ENCODE measurements at places on chromosomes 5 and 9. TPM values are rescaled to one million over a fixed set of nuclear protein-coding genes. Genes with fewer than 3 reads are reported as not detected.

The SLC44A1 gene
- 49.3 TPM for total RNA-seq

The SLC36A3 gene
- not detected for total RNA-seq

The GRM6 gene
- not detected for total RNA-seq

The CMYA5 gene
- total RNA-seq, result 0.30 TPM

- H3K36me3 ChIP-seq, result no peaks in the 10 kb centered on the region
- no peak overlapping the region for H3K27ac ChIP-seq
- no peak for DNase-seq
Observed at GRCh38 chr5:146765089-146765832, 113.3 kb downstream of the PPP2R2B start.

DNA sequence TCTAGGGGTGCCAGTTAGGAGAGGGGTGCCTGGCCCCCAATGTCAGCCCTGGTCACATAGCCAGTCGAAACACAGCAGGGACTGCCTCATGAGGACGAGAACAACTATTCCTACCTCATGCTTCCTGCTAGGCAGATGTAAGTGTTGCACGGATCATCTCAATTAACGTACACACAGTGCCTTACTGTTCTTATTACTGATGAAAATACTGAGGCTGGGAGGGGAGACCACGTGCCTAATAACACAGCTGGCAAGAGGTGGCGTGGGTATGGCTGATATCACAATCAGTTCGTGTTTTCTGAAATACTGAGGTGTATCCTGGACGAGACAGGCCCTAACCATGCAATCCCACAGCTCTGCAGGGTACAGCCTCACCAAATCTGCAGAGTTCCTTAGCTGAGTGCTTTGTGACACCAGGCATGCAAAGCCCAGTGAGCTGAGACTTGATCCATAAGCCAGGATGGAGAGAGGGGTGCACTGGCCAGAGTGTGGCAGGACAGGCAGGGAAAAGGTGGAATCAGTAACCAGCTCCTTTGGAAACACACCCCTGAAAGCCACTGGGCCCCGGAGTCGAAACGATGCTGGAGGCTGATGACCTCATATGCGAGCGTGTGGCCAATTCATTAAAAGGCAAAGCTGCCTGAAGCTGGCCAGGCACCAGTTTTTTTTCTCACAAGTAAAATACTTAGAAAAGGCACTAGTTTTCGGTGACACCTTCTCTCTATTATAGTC lies 63.9 kb downstream of the PRRT1B start:
- H3K36me3 ChIP-seq, result peaks cover 14% of the 10 kb centered on the region
- peaks cover 3% of the 10 kb centered on the region for H3K27me3 ChIP-seq
- H3K27ac ChIP-seq, result peak overlapping the region; percentile 91
- H3K4me1 ChIP-seq, result peaks cover 52% of the 10 kb centered on the region
- H3K4me3 ChIP-seq, result peak overlapping the region; percentile 84
- DNase-seq, result peak; percentile 78

GRCh38 chr5:68818057-68818695 lies 275.6 kb upstream of the SLC30A5 start:
- no peaks in the 10 kb centered on the region for H3K36me3 ChIP-seq
- no peak overlapping the region for H3K27ac ChIP-seq
- no peaks in the 10 kb centered on the region for H3K4me1 ChIP-seq
- H3K27me3 ChIP-seq, result peaks cover 5% of the 10 kb centered on the region

DNA sequence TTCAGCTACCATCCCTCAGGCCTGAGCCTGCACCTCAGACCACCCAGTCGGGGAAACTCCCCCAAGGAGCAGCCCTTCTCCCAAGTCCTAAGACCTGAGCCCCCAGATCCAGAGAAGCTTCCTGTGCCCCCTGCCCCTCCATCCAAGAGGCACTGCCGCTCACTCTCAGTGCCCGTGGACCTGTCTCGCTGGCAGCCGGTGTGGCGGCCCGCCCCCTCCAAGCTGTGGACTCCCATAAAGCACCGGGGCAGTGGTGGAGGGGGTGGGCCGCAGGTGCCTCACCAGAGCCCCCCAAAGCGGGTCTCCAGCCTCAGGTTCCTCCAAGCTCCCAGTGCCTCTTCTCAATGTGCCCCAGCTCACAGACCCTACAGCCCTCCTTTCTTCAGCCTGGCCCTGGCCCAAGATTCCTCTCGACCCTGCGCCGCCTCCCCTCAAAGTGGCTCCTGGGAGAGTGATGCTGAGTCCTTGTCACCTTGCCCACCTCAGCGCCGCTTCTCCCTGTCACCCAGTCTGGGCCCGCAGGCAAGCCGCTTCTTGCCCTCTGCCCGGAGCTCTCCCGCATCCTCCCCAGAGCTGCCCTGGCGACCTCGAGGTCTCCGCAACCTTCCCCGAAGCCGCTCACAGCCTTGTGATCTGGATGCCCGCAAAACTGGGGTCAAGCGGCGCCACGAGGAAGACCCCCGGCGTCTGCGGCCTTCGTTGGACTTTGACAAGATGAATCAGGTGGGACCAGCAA lies 7.0 kb downstream of the FAM53C start:
- no peaks in the 10 kb centered on the region for H3K27me3 ChIP-seq
- H3K27ac ChIP-seq, result no peak overlapping the region
- H3K4me3 ChIP-seq, result no peak overlapping the region
- H3K36me3 ChIP-seq, result peaks cover 36% of the 10 kb centered on the region

- no peaks in the 10 kb centered on the region for H3K36me3 ChIP-seq
- H3K4me1 ChIP-seq, result no peaks in the 10 kb centered on the region
- no peaks in the 10 kb centered on the region for H3K27me3 ChIP-seq
- H3K4me3 ChIP-seq, result no peak overlapping the region
- H3K27ac ChIP-seq, result no peak overlapping the region
Observed at GRCh38 chr5:93894601-93895354, 153.4 kb upstream of the POU5F2 start.

DNA sequence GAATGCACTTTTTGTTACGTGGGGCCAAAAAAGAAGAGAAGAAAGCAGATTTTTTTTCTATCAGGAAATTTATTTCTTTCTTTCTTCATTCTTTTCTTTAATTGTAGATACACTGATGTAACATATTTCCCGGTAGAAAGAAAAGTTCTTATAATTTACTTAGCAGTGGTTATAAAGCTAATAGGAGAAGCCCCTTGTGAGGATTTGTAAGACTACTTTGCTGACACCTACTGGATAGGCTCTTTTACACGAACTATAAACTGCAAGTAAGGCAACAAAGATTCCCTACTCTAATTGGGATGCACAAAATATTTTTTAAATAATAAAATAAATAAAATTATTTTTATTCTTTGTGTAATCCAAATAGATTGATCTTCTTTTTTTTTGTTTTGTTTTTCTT lies 284.4 kb downstream of the DNAH5 start:
- no peaks in the 10 kb centered on the region for H3K27me3 ChIP-seq
- no peak overlapping the region for H3K4me3 ChIP-seq
- H3K4me1 ChIP-seq, result peaks cover 44% of the 10 kb centered on the region
- H3K27ac ChIP-seq, result no peak overlapping the region
- DNase-seq, result peak; percentile 25

DNA sequence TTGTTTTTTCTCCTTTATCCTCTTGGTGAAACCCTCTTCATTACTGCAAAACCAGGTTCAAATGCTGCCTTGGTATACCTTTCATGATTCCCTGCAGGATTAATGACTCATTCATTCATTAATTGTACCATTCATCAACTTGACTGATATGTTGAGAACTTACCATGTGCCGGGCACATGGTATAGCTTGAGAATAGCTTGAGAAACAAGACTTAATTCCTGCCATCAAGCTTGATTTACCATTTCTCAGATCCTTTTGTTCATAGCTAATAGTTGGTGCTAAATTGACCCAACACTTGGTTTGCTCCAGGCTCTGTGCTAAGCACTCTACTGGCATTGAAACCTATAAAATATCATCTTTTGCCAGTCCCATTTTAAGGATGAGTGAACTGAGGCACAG lies 165.7 kb downstream of the YIPF5 start:
- peaks cover 12% of the 10 kb centered on the region for H3K36me3 ChIP-seq
- H3K4me1 ChIP-seq, result peaks cover 35% of the 10 kb centered on the region

GRCh38 chr5:137833463-137833862 lies 34.2 kb upstream of the MYOT start:
- H3K36me3 ChIP-seq, result no peaks in the 10 kb centered on the region
- no peak overlapping the region for H3K4me3 ChIP-seq
- H3K4me1 ChIP-seq, result peaks cover 17% of the 10 kb centered on the region
